Temporal lobe (tissue), 4 donors: ENCODE measurements at places on chromosomes 3 and 15. TPM values are rescaled to one million over a fixed set of nuclear protein-coding genes. Genes with fewer than 3 reads are reported as not detected.

CD200R1 gene
- total RNA-seq = 0.25 TPM

CFAP100 gene
- total RNA-seq = 2.5 TPM

LOXL1 gene
- total RNA-seq = 3.0 TPM

SEMA3F gene
- 8.9 TPM for total RNA-seq

DNAH12 gene
- 0.74 TPM for total RNA-seq

KCNMB3 gene
- total RNA-seq = 1.7 TPM

STRIT1 gene
- total RNA-seq = not detected

WDR49 gene
- 6.9 TPM for total RNA-seq
